ENCODE measurements at places on chromosomes 11 and 22.
A peak's percentile ranks its signal among the peaks of the same experiment; 100 is the strongest.

DNA sequence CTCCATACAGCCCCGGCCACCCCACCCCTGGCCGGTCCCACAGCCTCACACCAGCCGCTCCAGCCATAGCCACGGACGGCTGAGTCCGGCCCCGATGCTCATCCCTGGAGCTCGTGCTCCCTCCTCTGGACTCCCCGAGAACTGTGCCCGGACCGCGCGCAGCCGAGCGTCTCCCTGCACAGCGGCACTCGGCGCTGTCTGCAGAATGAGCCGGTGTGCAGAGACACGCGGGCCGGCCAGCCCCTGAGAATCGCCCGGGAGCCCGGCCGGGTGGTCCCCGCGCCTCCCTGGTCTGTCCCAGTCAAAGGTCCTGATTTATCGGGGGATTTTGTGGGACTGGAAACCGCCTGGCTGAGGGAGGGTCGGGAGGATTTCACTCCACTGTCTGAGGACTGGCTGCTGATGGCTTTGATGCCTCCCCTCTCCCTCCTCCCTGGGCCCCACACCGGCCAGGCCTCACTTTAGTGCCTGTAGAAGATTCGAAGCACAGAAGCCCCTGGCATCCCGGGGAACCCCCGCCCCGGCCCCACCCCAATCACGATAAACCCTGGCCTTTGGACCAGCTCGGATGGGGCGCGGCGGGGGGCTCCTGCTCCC is 102.7 kb downstream of the BRD1 start:
- DNase-seq = peak; percentile 90

DNA sequence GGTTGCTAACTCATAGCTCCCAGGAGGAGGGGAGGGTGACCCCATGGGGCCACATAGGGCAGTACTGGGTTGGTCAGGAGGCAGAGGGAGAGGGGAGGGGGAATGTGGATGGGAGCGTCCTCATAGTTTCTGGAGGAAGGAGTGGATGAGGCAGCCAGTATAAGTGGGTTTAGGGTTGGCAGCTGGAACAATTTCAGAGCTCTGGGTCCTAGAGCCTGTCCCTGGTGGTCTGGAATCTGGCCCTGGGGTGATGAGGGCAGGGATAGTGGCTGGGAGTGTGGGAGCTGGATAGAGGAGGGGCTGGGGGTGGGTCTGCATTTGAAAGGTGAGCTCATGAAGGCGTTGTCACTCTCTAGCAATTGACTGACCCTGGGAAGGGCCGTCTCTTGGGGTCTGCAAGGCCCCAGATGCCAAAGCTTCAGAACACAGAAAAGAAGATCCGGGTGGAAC is 5.3 kb upstream of the MRGPRG start:
- DNase-seq = no peak

DNA sequence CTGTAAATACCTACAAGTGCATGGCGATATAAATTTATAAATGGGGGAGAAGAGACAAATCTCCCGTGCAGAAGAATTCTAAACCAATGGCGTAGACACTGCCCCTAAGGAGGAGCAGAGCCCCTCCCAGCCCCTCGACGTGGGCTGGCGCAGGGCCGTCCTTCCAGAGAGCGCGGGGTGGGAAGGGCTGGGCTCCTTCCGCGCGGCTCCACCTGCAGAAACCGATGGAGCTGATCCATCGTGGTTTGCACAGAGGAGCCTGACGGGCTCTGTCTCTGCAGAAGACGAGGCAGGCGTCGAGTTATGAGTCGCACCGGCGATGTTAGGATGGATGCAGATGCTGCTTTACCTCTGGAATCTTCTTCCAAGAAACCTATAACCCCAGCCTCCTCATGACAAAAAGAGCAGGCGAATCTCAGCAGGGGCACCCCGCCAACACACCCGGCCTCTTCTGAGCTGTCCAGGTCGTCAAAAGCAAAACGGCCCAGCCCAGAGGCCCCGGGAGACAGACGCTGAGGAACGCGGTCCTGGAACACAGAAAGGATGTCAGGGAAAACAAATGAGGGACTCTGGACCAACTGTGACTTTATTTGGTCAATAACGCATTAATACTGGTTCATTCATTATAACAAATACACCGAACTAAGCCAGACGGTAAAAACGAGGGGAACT is 11.0 kb upstream of the B4GALNT4 start:
- DNase-seq = no peak

GRCh38 chr11:888310-889212 is 22.0 kb downstream of the CHID1 start:
- DNase-seq = no peak

GRCh38 chr11:104783241-104783640 is 115.0 kb downstream of the CASP12 start:
- DNase-seq = no peak

DNA sequence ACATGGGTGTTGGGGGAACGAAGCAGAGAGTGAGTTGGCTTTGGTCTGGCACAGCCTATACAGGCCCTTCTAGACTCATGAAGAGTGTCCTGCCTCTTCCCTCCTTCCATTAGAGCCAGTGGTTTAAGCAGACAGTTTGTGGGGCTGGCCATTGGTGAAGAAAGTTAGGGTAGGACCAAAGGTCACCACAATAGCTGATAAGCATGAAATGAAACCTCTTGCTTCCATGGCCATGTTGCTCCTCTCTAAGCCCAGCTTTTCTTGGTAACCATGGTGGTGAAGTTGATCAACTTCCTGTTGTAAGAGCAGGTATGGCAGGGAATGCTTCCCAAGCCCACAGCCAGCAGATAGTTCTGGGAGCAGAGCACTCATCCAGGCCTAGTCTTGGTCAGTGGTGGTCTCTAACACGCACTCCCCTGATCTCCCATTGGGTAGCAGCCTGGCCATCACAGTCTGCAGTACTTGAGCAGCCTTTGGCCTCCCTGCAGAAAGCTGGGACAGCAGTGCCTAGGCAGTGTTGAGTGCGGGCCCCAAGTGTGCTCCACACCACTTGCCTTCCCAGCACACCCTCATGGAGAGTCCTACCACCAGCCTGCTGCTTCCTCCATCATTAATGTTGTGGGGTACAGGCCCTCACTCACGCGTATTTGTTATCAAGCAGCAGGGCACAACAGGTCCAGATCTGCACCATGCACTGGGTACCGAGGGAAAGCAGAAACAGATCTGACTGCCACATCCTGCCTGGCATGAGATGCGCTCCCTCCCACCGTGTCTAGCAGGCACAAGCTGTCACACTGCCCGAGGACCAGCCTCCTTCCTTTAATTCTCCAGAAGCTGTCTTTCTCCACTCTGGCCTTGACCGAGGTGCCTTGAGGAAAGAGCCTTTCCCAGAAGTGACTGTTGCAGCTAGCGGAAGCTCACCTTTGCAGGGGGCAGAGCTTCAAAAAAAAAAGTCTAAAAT is 65.8 kb upstream of the SUSD2 start:
- no peak for DNase-seq

DNA sequence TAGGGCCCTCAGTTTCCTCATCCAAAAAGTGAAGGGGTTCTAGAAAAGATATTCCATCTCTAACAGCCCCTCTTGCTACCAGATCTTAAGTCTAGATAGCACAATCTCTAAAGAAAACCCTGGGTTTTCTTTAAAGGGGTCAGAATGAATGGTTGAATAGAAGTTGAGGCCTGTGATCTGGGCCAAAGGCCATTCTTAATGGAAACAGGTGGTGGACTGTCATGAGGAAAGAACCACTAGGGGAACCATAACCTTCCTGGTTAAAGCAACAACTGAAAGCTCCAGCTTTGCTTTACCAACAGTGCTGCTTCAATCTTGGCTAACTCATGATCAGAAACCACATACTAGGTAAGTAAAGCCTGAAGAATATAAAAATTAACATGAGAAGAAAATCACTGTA is 1.8 kb downstream of the CELF1 start:
- DNase-seq = peak; percentile 53

DNA sequence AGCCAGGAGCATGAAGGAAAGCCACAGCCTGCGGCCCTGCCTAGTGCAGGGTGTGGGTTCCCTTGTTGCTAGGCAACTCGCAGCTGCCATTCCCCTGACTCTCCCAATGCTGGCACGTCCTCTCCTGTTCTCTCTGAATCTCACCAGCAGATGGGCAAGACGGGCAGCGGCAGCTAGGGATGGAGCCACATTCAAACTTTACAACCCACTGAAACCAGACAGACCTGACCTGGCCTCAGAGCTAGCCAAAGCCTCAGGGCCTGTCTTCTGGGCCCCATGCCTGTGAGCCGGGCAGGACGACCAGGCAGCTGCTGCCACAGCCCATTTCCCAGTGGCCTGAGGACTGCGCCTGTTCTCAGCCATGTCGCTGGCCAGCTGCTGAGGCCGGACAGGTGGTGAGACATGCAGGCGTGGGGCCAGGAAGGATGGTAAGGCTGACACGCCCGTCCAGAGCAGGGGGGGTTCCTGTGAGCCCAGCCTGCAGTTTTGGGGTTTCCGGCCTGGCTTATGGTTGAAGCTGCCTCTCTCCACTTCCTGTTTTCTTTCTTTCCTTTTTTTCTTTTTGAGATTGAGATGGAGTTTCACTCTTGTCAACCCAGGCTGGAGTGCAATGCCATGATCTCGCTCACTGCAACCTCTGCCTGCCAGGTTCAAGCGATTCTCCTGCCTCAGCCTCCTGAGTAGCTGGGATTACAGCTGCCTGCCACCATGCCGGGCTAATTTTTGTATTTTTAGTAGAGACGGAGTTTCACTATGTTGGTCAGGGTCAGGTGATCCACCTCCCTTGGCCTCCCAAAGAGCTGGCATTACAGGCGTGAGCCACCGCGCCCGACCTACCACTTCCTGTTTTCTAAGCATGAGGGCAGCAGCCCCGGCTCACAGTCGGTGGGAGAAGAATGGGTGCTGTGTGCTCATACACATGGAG is 4.1 kb downstream of the SUN2 start:
- peak; percentile 87 for DNase-seq

DNA sequence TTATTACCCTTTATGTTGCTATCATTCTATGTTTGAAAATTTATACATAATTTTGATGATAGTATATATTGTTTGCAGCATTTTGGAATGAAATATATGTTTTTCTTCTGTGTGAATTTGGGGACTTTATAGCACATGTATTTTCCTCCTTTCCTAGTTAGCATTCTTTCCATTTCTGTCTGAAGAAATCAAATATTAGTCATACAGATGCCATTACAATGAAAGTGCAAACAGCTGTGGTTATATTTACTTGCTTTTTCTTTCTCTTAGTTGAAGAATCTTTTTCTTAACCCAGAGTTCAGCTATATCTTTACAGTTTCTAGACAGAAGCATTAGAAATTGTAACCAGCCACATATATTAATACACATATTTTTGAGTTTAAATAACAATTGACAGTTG is 753.1 kb upstream of the ARHGAP42 start:
- no peak for DNase-seq

GRCh38 chr11:59801981-59802638 is 8.5 kb downstream of the MRPL16 start:
- no peak for DNase-seq

- no peak for DNase-seq
These were observed 2.2 kb downstream of the RIN1 start for GRCh38 chr11:66333896-66334604.

DNA sequence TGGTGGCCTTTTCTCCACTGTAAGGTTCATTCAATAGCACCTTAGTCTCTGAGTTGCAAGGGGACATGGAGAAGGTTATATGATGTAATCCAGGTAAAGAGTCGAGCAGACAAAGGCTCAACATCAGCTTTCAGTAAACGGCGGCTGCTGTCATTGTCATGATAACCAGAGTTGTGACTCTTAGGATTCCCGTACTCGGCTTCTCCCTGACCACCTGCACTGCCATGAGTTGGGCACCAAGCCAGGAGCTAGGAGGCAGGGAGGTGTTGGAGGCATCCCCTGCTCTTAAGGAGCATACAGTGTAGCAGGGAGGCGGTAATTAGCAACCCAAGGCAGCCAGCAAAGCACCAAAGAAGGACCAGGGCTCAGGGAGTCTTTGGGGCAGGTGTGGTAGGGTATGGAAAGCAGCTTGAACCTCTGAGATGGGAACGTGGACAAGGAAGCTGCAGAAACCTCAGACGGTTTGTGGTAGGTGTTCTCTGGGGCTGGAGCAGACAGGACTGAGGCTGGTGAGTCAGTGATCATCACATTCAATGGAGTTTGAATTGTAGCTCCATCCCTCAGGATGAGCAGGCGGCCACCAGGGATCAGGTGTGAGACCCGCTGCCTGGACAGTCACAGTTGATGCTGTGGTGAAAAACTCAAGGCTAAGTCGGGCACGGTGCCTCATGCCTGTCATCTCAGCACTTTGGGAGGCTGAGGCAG is 31.7 kb downstream of the LIF start:
- DNase-seq = no peak

DNA sequence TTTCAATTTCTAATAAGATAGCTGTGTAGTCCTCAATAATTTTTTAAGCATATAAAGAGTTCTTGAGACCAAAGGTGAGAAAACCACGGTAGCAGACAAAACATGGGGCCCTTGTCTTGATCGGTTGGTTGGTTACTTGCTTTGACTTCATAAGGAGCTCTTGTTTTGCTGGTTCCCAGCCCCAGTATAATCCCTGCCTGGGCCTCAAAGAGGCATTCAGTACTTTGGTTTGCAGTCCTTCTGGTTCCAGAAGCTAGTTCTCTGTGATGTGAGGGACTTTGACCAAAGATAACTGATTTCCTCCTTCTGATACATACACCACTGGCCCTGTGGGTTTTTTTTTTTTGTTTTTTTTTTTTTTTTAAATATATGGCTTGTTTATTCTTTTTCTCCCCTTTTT is 17.1 kb downstream of the MARK2 start:
- no peak for DNase-seq

DNA sequence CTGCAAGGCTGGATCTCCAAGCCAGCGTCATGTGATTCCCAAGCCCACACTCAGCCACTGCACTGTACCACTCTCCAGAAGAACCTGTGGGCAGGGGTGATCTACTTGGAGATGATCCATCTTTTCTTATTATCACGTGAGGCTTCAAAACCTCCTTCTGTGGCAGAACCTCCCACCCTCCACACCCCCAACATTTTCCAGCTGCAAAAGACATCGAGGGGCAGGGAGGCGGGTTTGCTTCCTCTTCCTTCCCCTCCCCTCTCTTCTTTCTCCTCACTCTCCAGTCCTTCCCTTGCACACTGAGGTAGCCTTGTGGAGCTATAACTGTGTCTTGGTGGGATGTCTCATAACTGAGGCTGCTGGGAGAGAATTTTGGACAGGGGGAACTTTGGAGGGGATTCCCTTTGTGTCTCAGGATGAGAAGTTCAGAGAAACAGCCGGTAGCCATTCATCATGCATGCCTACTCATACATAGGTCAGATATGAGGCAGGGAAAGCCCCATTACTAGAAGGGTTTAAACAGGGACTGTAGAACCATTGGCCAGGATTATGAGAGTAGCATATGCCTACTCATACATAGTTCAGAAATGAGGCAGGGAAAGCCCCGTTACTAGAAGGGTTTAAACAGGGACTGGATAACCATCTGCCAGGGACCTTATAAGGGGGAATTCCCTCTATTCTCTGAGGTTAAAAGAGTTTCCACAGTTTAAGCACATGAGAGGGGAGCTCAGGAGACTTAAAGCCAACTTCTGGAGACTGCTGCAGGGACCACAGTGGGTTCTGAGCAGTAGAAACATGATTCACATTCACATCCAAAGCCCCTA is 420.7 kb upstream of the CADM1 start:
- peak; percentile 60 for DNase-seq
